HT-29 (cell line): ENCODE measurements at places on chromosomes 12 and 14. TPM values are rescaled to one million over a fixed set of nuclear protein-coding genes. Genes with fewer than 3 reads are reported as not detected.
A peak's percentile ranks its signal among the peaks of the same experiment; 100 is the strongest.

DNA sequence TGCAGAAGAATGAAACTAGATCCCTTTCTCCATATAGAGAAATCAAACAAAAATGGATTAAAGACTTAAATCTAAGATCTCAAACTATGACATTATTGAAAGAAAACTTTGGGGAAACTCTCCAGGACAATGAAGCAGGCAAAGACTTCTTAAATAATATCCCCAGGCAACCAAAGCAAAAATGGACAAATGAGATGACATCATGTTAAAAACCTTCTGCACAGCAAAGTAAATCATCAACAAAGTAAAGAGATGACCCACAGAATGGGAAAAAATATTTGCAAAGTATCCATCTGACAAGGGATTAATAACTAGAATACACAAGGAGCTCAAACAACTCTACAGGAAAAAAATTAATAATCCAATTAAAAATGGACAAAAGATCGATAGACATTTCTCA lies 101.0 kb downstream of the RALGAPA1 start:
- DNase-seq, result no peak

- DNase-seq, result peak; percentile 66
Observed at GRCh38 chr12:26113181-26113654, 11.6 kb downstream of the BHLHE41 start.

DNA sequence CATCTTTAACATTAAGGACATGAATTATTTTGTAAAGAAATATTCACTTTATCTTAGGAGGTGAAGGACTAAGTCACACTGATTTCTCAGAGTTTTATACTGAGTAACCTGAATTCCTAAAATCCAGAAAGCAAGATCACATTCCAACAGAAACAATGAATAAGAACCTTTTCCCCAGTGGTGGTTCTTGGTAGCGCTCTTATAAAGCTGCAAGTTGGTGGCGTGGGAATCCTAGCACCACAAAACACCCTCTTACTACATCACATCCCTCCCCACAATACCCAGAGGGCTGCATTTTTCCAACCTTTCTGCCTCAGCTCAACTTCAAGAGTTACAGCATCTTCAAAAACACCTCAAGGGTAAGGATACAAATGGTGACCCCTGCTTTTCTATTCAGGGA lies 44.0 kb upstream of the SMUG1 start:
- peak; percentile 10 for DNase-seq

DNA sequence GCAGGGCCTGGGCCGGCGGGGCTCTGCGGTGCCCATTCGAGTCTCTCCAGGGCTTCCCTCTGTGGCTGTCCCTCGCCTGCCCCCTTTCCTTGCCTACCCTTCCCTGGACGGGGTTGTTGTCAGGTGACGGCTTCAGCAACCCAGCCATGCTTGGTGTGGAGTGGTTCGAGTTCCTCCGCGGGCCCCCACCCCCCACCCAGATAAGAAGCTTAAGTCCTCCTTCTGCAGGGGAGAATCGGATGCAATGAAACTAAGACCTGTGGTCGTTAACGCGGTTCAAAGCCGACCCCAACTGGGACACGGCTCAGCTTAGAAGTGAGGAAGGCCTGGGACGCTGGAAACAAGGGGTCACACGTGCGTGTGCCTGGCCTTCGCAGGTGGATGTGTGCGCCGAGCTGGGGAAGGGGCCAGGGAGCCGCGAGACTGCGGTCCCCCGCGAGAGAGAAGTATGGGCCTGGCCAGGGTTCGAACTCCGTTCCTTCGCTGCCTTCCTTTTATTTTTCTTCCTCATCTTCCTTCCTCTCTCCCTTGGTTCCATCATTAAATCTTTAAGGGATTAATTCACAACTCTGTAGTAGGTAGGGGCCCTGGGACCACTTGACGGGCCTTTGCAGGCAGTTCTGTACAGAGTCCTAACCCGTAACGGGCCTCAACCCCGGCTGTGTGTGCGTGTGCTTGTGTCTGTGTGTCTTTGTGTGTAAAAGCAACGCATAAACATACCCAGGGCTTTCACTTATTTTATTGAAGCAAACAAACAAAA lies 3.5 kb downstream of the TTC6 start:
- DNase-seq, result no peak

The HHIPL1 gene
- not detected in 2 replicates for total RNA-seq

GRCh38 chr14:51401272-51401671 lies 161.2 kb downstream of the TMX1 start:
- DNase-seq, result no peak

The NTN4 gene
- total RNA-seq, result 17.1 and 18.1 TPM in 2 replicates
